Progenitor cell of endocrine pancreas (in vitro differentiated cells): ENCODE measurements at places on chromosomes 2 and 18. TPM values are rescaled to one million over a fixed set of nuclear protein-coding genes. Genes with fewer than 3 reads are reported as not detected.

- DNase-seq, result no peak
- no peak overlapping the region for H3K27ac ChIP-seq
- peaks cover 3% of the 10 kb centered on the region for H3K36me3 ChIP-seq
- no peak overlapping the region for H3K4me3 ChIP-seq
- H3K4me1 ChIP-seq, result peaks cover 6% of the 10 kb centered on the region
- H3K27me3 ChIP-seq, result no peaks in the 10 kb centered on the region
These were observed 100.9 kb downstream of the CRIM1 start for GRCh38 chr2:36456227-36457175.

- H3K4me3 ChIP-seq, result no peak overlapping the region
- no peak overlapping the region for H3K27ac ChIP-seq
- DNase-seq, result no peak
- peaks cover 41% of the 10 kb centered on the region for H3K27me3 ChIP-seq
These were observed 341.2 kb downstream of the ZNF521 start for GRCh38 chr18:25010623-25011374.

GRCh38 chr2:154740361-154740760, 41.9 kb downstream of the KCNJ3 start:
- no peak overlapping the region for H3K27ac ChIP-seq
- H3K36me3 ChIP-seq, result peaks cover 20% of the 10 kb centered on the region
- no peak overlapping the region for H3K4me3 ChIP-seq

- peaks cover 5% of the 10 kb centered on the region for H3K36me3 ChIP-seq
- peaks cover 21% of the 10 kb centered on the region for H3K4me1 ChIP-seq
- no peak overlapping the region for H3K4me3 ChIP-seq
- peak overlapping the region; percentile 83 for H3K27ac ChIP-seq
- no peak for DNase-seq
These were observed 217.1 kb downstream of the SETBP1 start for GRCh38 chr18:44897816-44898215.

DNA sequence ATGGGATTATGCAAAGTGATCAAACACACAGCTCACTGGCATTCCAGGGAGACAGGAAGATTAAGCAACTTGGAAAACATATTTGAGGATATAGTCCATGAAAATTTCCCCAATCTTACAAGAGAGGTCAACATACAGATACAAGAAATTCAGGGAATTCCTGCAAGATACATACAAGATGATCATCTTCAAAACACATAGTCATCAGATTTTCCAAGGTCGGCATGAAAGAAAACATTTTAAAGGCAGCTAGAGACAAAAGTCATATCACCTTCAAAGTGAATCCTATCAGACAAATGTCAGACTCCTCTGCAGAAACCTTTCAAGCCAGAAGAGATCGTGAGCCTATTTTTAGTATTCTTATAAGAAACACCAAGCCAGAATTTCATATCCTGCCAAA, 1188.5 kb downstream of the LRP1B start:
- no peak for DNase-seq
- no peaks in the 10 kb centered on the region for H3K4me1 ChIP-seq
- no peak overlapping the region for H3K4me3 ChIP-seq
- H3K27me3 ChIP-seq, result no peaks in the 10 kb centered on the region
- H3K27ac ChIP-seq, result no peak overlapping the region
- no peaks in the 10 kb centered on the region for H3K36me3 ChIP-seq

GRCh38 chr2:239264492-239264837, 136.4 kb downstream of the HDAC4 start:
- no peak overlapping the region for H3K4me3 ChIP-seq
- peaks cover 2% of the 10 kb centered on the region for H3K36me3 ChIP-seq
- H3K27me3 ChIP-seq, result no peaks in the 10 kb centered on the region
- peak overlapping the region; percentile 49 for H3K27ac ChIP-seq
- no peak for DNase-seq

DNA sequence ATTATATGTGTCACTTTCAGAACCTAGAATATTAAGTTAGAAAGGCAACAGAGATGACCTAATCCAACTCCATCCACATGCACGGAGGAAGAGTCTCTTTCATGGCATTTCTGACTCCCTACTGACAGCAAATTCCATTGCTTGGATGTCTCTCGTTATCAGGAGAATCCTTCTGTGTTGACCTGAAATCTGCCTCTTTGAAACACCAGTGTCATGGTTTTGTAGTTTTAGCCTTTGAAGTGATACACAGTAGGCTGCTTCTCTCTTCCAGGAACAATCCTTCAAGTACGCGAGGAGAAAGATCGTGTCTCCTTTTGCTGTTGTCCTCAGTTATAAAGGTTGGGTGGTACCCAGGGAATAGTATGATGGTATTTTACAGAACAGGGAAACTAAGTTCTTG, 201.9 kb upstream of the RASGRP3 start:
- no peak overlapping the region for H3K4me3 ChIP-seq
- H3K27ac ChIP-seq, result peak overlapping the region; percentile 33

GRCh38 chr2:178800510-178800909, 6.7 kb downstream of the TTN start:
- H3K36me3 ChIP-seq, result peaks cover 11% of the 10 kb centered on the region
- H3K27ac ChIP-seq, result peak overlapping the region; percentile 50
- H3K4me1 ChIP-seq, result no peaks in the 10 kb centered on the region
- no peaks in the 10 kb centered on the region for H3K27me3 ChIP-seq

DNA sequence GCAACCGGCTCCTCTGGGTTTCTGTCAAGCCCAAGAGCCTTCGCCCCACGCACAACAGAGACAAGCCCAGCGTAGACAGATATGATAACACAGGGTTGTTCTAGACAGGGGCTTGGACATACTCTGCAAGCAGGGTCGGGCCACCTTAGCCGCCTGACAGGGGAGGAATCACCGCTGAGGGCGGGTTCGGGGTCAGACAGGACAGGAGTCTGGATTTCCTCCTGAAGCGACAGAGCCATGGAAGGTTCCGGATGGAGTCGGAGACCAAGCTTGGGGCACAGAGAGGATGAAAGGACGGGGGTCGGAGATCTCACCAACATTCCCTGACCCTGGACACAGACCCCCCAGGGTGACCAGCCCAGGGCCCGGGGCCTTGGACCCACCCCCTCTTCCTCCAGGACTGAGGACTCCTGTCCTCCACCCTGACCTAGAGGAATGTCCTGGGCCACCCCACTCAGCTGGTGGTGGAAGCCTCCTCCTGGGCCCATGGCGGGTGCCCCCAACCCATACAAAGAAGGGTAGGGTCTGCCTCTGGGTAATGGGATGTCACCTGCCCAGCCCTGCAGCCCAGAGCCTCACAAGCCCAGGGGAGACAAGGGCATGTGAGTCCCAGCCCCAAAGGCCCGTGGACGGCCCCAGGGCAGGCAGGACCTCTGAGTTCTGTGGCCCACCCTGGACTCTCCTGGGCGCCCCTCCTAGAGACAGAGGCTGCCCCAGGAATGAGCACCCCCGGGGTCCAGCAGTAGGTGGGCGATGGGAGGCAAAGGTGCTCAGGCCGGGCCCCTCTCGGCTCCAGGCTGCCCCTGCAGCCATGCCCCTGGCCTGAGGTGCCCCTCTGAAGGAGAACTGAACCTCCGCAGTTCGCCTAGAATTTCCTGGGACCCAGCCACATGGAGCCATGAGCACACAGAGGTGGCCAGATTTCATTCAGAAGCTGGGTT, 44.1 kb upstream of the GPC1 start:
- no peak overlapping the region for H3K4me3 ChIP-seq
- no peaks in the 10 kb centered on the region for H3K4me1 ChIP-seq
- H3K27ac ChIP-seq, result no peak overlapping the region
- H3K27me3 ChIP-seq, result peaks cover 4% of the 10 kb centered on the region
- DNase-seq, result no peak

GRCh38 chr2:18940184-18940583, 350.8 kb upstream of the NT5C1B start:
- no peaks in the 10 kb centered on the region for H3K4me1 ChIP-seq
- no peaks in the 10 kb centered on the region for H3K27me3 ChIP-seq
- no peaks in the 10 kb centered on the region for H3K36me3 ChIP-seq
- no peak overlapping the region for H3K27ac ChIP-seq
- no peak for DNase-seq

- peaks cover 40% of the 10 kb centered on the region for H3K36me3 ChIP-seq
- peaks cover 53% of the 10 kb centered on the region for H3K27me3 ChIP-seq
- no peak overlapping the region for H3K27ac ChIP-seq
- peaks cover 8% of the 10 kb centered on the region for H3K4me1 ChIP-seq
These were observed 9.8 kb downstream of the NR4A2 start for GRCh38 chr2:156322686-156323231.

DNA sequence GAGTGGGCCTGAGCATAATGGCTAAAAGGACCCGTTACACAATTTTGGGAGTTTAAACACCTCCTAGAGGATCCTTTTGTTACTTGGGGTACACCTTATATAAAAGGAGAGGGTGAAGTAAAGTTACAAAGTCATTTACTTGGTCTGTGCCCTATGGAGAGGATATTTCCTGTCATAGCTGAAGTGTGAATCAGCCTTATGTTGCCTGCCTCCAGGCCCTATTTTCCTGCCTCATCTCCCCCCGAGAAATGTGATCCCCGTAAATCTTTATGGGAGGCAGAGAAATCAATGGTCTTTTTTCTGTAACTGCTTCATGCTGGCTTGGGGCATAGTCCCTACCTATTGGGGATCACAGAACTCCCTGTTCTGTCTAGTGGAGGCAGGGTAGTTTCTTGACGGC, 906.6 kb downstream of the DSC3 start:
- H3K27me3 ChIP-seq, result no peaks in the 10 kb centered on the region
- no peaks in the 10 kb centered on the region for H3K4me1 ChIP-seq
- no peak overlapping the region for H3K4me3 ChIP-seq
- DNase-seq, result no peak
- H3K36me3 ChIP-seq, result no peaks in the 10 kb centered on the region

GRCh38 chr2:9050122-9050809, 46.8 kb upstream of the MBOAT2 start:
- H3K4me3 ChIP-seq, result no peak overlapping the region
- peaks cover 1% of the 10 kb centered on the region for H3K4me1 ChIP-seq

PRSS56 gene
- not detected in 2 replicates for total RNA-seq

AQP12A gene
- not detected in 2 replicates for total RNA-seq

OBSL1 gene
- 197 and 198 TPM in 2 replicates for total RNA-seq

UGT1A8 gene
- not detected in 2 replicates for total RNA-seq

IMPA2 gene
- 53.4 and 58.8 TPM in 2 replicates for total RNA-seq

ATP6V1C2 gene
- 0.19 and 0.36 TPM in 2 replicates for total RNA-seq

TRIM54 gene
- total RNA-seq, result not detected in 2 replicates

DNAH7 gene
- total RNA-seq, result 5.7 and 5.9 TPM in 2 replicates

EGR4 gene
- total RNA-seq, result 0.12 TPM in 1 of 2 replicates, not detected in the other
